ENCODE measurements at places on chromosomes 1 and 21. TPM values are rescaled to one million over a fixed set of nuclear protein-coding genes. Genes with fewer than 3 reads are reported as not detected.

GRCh38 chr1:159339536-159339935 lies 37.4 kb downstream of the FCER1A start:
- no peak for DNase-seq

DNA sequence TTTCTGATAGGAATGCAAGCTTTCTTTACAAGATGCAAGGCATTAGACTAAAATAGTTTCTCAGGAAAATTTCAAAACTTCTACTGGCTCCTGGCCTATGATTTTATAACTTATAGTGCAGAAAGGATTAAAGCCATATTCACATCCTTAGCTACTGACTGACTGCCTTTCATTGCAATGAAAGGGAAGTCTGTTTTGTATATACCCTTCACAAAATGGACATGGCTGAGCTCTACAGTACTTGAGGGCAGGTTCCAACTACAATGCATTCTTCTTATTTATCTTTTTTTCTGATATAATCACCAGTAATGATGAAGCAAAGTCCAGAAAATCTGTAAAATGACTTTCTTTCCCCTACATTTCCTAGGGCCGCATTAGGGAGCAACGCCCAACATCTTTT lies 100.5 kb upstream of the ESRRG start:
- DNase-seq = no peak

DNA sequence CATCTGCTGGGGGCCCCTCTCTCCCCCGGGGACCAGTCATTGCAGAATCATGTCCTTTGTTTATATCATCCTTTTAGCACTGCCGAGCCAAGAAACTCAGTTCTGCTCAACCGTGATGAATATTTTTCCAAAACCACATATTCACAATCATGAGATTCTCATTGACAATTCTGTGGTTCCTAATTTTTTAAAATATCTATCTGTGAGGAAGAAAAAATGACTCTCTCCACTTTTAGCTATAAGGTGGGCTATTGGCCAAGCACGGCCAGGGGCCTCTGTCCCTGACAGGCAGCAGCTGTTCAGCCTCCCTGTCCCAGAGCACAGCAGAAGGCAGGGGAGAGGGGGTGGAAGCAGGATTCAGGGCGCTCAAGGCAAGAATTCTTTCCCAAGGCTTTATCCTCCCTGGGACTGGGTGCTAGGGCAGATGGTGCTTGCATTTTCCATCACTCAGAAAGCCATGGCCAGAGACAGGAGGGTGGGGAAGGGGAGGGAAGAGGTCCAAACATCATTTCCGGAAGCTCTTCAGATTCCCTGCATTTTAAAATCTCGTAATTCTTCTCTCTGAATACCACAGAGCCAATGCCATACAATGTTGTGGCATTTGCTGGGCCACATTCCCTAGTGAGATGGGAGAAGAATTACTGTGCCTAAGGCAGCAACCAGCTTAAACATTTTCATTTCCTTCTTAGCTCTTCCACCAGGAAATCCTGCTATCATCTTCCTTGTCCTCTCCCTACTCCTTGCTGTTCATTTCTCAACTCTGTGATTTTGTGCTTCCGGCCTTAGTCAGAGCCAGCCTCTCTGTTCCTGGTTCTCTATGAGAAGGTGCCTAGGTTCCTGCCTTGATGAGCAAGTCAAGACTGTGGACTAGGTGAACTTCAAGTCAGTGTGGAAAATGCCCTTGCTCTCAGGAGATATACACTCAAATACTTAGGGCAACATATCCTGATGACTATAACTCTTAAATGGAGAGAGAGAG lies 60.3 kb downstream of the KCNJ6 start:
- no peak for DNase-seq

GRCh38 chr1:115453666-115454065 lies 115.6 kb upstream of the NGF start:
- no peak for DNase-seq

GRCh38 chr1:9129266-9130041 lies 552 bp upstream of the GPR157 start:
- DNase-seq = peak; percentile 85

GRCh38 chr1:180646093-180646492 lies 14.3 kb downstream of the XPR1 start:
- no peak for DNase-seq

GRCh38 chr1:224769452-224770335 lies 153.6 kb downstream of the CNIH3 start:
- no peak for DNase-seq

DNA sequence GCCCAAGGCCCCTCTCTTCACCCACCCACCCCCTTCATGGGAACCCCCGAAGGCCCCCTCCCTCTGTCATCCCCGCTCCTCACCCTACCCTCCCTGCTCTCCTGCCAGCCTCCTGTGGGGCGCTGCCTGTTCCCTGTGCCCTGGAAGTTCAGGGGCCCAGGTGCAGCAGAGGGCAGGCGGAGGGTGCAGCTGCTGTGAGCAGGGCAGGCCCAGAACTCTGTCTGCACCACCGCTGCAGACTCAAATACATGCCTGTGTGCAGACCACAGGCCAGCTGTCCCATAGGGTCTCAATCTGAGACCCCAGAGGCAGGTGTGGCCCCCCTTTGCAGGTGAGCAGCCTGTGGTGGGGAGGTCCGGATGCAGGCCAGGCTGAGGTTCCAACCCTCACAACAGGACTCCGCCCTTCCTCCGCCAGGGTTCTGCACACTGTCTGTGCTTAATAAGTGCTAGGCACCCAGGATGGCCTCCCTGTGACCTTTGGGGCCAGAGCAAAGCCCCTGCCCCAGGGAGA lies 62.5 kb downstream of the WNT9A start:
- DNase-seq = peak; percentile 64

DNA sequence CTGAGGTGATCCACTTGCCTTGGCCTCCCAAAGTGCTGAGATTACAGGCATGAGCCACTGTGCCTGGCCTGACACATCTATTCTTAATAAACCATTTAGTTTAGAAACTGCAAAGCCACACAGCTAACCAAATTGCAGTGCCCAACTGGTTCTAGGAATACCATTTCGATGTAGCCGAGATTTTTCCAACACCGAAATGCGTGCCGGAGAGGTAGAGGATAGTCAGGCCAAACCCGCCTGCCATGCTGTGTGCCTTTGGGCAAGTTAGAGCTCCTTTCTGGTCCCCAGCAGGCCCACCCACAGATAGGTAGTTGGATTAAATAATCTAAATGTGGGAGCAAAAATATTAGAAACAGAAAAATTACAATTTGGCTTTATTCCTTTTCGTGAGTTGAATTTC lies 254.4 kb downstream of the FOXD2 start:
- no peak for DNase-seq

DDAH1 gene
- total RNA-seq = not detected

ANKRD34A gene
- 2.9 TPM for total RNA-seq

PEAR1 gene
- 0.05 TPM for total RNA-seq

MROH7 gene
- total RNA-seq = 0.05 TPM

ZFP69B gene
- 5.9 TPM for total RNA-seq

SAMD11 gene
- not detected for total RNA-seq

S100B gene
- not detected for total RNA-seq

RNF186 gene
- total RNA-seq = not detected

KCNN3 gene
- 0.10 TPM for total RNA-seq

CELA2A gene
- total RNA-seq = not detected

Measured in activated CD4-positive, alpha-beta memory T cell treated with anti-CD3 and anti-CD28 coated beads, Interleukin-2, amount 10 ng/mL, durations not matched to agents 7 days and 5 days (primary cell).